ENCODE measurements at places on chromosomes 16 and 17. TPM values are rescaled to one million over a fixed set of nuclear protein-coding genes. Genes with fewer than 3 reads are reported as not detected.
A peak's percentile ranks its signal among the peaks of the same experiment; 100 is the strongest.

DNA sequence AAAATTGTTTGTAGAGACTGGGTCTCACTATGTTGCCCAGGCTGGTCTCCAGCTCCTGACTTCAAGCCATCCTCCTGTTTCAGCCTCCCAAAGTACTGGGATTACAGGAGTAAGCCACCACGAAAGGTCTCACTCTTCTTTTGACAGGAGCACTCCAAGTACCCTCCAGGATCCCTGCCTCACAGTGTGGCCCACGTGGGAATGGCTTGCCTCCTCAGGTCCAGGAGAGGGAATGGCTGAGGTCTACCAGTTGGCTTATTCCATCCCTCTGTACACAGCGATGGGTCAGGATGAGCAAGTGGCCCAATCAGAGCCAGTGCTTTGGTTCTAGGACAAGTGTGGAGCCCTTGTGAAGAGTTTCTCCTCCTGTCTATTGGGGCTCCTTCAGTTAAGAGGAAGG, 73.7 kb upstream of the ZNF423 start:
- no peak for DNase-seq

DNA sequence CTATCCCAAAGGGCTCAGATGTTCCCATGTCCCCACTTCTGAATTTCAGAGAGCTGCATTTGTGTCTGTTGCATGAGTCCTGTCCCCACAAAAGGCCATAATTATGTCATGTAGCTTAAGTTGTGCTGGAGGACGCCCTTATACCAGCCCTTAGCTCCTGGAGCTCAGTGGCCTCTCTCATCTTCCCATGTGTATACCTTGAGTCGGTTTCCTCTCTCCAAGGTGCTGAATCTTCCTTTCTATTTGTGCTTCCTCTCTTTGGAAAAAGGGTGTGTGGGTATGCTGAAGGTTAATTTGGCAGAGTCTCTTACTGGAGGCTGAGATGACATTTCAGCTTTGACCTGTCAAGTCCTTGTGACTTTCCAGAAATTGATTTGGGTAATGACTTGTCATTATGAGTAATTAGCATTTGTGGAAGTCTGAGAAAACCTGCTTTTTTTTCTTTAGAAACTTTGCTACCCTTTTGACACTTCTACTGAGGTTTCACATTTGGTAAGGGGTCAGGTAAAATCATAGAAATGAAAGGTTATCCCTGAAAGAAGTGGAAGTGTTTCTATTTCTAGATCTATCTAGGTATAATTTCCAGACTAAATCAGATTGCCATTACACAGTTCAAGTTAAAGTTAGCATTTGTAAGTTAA, 185.4 kb downstream of the ABCC12 start:
- DNase-seq: peak; percentile 78

DNA sequence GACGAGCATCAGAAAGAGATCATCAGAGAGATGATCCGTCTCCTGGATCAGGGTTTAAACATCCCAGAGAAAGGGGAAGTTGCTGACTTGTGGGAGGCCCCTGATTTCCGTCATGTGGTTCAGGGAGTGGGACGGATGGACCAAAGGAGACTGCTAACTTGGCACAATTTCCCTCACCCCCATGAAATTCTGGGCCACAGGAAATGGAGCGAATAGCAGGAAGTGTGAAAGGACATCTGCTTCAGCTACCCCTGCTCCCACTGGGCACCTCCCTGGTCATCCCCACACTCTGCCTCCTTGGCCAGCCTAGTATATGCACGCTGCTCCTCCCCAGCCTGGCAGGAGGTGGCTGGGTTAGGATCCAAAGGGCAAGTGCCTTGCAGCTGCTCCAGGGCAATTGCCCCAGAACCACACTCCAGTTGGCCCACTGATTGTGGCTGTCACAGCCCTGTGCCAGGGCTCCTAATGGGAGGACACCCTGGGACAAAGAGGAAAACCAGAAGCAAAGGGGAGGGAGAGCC, 1.3 kb downstream of the ARRB2 start:
- no peak for DNase-seq

- no peak for DNase-seq
Observed at GRCh38 chr16:4419402-4419959, 3.1 kb upstream of the CORO7 start.

GRCh38 chr16:83205896-83206295, 579.1 kb downstream of the CDH13 start:
- no peak for DNase-seq

DNA sequence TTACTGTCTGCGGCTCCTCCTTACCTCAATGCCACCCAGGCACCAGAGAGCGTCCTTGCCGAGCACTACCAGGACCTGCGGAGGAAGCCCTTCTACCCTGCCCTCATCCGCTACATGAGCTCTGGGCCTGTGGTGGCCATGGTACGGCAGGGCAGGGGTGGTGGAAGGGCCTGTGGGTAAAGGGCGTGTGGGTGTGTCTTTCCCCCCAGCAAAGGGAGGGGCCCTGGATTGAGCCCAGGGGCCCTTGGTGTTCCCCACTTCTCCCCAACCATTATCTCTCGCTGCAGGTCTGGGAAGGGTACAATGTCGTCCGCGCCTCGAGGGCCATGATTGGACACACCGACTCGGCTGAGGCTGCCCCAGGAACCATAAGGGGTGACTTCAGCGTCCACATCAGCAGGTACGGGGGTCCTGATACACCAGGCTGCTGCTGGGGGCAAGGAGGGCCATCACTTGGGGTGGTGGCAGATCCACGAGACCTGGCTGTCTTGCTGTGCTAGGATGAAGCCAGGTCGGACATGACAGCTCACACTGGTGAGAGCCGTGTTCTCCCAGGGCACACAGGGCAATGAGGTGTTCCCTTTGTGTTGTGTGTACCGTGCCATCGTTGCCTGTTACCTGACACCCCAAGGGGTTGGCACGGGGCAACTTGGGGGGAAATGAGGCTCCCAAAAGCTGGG, 2.2 kb upstream of the DECR2 start:
- no peak for DNase-seq

DNA sequence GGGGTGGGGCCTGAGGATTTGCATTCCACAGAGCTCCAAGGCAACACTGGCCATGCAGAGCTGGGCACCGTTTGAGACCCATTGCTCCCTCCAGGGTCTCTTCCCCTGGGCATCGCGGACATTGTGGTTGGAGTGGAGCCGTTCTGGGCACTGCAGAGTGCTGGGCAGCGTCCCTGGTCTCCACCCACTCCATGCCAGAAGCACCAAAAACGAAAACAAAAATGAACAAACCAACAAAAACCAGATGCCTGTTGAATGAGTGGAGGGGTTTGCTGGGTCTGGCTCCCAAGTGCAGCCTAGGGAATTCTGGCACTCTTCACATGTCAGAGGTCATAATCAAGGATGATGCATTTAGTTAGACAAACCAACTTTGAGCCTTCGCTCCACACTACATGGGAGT, 17.9 kb downstream of the WNT9B start:
- no peak for DNase-seq

DNA sequence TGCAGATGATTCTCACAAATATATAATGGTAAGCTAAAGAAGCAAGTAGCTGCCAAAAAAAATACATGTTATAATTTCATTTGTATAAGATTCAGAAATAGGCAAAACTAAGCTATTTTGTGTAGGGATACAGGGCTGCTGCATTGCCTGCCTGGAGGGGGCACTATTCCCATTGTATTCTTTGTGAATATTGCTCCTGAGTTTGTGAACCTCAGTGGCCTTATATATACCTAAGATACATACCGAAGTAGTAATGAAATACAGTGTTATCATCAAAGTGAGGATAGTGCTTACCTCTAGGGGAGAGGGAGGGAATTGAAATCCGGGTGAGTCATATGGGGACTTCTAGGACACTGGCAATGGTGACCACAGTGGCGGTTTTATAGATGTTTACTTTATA, 53.5 kb downstream of the C17orf58 start:
- no peak for DNase-seq

GRCh38 chr17:2854143-2855055, 58.2 kb downstream of the RAP1GAP2 start:
- DNase-seq: no peak

GRCh38 chr17:49834118-49834743, 13.6 kb downstream of the TAC4 start:
- DNase-seq: no peak

DNA sequence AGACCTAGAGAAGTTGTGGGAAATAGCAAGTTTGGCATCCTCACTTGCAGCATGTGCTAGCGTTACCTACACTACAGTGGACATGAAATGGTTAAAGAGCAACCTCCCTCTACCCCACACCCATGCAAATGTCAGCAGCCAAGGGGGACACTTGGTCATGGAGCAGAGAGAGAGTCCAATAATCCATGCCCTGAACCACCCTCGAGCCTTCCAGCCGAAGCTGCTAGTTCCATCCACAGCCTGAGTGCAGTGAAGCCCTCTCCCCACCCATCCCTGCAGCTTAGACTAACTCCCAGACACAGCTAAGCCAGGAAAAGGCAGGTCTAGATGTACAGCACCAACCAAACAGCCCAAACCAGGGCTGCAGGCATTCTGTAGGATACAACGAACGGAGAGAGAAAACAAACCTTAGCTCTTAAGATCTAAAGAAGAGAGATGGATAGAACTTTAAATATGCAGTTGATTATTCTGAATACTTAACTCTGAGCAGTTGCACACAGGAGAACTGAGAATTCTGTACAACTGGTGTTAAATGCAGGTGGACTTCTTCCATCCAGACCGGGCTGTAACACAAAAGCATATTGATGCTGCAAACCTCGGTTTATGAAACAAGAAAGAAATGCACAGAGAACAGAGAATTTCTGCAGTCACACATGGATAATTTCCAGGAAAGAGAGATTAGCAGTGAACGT, 93.8 kb downstream of the SALL1 start:
- no peak for DNase-seq

DNA sequence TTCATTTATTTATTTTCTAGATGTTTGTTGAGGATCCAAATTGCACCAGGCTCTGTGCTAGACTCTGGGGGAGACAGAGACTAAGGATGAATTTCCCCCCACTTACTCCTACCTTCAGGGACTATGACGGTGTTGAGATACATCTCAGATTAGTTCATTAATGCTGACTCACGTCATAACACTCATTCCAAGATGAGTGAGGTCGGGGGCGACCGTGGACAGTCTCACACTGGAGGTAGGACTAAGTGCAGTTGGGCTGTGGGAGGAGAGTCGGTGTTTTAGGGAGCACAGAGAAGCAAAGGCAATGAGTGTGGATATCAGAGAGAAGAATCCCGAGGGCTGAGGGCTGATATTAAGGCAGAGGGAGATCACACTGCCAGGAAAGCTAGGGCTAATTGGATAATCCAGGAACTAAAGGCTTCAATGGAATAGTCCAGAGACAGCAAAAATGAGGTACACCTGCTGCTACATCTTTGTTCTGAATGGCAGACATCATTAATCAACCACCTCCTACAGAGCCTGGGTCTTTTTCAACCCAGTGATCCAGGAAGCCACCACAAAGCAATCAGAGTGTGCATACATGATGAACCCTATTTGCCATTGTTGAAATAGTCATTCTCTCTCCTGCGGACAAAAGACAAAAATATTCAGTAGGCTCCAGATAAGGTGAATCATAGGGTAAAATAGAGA, 38.6 kb upstream of the CACNG4 start:
- DNase-seq: no peak

The P2RX1 gene
- polyA plus RNA-seq: 1.0 TPM

The KLHL10 gene
- 0.27 TPM for polyA plus RNA-seq

The RNU2-1 gene
- not detected for polyA plus RNA-seq

The CEP112 gene
- 13.9 TPM for polyA plus RNA-seq

The TBC1D3I gene
- polyA plus RNA-seq: 1.7 TPM

The BCL6B gene
- 30.0 TPM for polyA plus RNA-seq

The ADAD2 gene
- polyA plus RNA-seq: 0.34 TPM

The TBC1D28 gene
- polyA plus RNA-seq: not detected
